Stimulated activated CD8-positive, alpha-beta memory T cell treated with anti-CD3 and anti-CD28 coated beads, Interleukin-7, amount 100 ng/mL, for 48 hours (primary cell): ENCODE measurements at places on chromosomes 16 and 17.
A peak's percentile ranks its signal among the peaks of the same experiment; 100 is the strongest.

DNA sequence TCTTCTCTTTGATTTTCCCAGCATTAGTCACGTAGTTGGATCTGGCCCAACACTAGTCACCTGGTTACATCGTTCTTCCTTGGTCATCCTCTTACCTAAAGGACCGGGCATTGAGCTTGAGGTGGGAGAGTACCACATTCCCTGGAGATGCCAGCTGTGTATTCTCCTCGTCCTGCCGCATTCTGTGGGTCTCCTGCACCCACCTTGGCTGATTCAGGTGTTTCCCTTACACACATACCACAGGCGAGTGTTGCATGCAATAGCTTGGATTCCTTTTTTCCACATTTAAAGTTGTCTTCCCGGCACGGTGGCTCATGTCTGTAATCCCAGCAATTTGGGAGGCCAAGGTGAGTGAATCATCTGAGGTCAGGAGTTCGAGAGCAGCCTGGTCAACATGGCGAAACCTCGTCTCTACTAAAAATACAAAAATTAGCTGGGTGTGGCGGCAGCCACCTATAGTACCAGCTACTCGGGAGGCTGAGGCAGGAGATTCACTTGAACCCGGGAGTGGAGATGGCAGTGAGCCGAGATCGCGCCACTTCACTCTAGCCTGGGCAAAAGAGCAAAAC lies 21.6 kb upstream of the CLEC18C start:
- DNase-seq = no peak

DNA sequence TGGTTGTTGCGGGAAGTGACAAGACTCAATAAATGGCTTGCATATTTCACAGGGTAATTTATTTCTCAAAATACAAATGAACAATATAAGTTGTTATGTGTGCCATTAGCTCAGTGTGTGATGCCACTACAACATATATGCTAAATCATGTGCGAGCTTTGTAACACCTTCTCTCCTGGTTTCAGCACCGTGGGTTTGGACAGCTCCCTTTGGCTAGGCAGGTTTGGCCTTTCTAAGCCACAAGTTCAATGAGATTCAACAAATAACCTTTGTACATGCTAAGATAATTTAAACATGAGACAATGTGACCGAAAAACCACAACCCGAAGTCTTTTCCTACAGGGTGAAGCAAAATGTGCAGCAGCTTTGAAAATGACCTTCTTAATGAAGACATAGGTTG lies 563.9 kb downstream of the TMEM114 start:
- DNase-seq = no peak

DNA sequence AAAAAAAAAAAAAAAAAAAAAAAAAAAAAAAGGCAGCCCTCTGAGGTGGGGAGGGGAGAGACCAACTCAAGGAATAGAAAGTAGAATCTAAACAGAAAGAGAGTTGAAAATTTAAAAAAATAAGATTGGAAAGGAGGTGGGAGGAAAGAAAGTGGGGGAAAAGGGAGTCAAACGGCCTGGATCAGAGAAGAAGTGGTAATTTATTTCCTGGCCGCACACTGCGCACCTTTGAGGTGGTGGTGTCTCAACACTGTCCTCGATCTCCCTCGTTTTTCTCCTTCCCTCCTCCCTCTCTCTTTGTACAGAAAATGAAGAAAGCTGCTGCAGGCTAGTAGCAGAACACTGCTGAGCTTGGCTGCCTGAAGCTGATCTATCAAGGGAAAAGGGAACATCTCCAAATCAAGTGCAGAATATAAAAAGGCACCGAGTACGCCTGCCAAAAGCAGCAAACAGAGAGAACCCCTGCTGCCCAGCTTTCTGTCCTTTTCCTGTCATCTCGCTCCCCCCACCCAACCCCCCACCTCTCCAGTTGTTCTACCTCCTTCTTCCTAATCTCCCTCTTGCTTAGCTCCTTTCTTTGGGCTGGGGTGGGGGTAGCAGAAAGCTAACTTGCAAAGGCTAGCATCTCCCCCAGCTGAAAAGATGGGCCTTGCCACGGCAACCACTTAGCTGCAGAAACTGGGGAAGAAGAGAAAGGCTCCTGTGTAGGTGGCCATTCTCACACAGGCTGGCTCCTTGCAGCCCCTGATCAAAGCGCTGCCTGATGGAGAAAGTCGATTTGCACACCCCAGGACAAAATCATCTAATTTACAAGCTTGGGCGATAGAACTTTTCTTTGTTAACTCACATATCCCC lies 22.5 kb downstream of the AXIN2 start:
- no peak for DNase-seq

DNA sequence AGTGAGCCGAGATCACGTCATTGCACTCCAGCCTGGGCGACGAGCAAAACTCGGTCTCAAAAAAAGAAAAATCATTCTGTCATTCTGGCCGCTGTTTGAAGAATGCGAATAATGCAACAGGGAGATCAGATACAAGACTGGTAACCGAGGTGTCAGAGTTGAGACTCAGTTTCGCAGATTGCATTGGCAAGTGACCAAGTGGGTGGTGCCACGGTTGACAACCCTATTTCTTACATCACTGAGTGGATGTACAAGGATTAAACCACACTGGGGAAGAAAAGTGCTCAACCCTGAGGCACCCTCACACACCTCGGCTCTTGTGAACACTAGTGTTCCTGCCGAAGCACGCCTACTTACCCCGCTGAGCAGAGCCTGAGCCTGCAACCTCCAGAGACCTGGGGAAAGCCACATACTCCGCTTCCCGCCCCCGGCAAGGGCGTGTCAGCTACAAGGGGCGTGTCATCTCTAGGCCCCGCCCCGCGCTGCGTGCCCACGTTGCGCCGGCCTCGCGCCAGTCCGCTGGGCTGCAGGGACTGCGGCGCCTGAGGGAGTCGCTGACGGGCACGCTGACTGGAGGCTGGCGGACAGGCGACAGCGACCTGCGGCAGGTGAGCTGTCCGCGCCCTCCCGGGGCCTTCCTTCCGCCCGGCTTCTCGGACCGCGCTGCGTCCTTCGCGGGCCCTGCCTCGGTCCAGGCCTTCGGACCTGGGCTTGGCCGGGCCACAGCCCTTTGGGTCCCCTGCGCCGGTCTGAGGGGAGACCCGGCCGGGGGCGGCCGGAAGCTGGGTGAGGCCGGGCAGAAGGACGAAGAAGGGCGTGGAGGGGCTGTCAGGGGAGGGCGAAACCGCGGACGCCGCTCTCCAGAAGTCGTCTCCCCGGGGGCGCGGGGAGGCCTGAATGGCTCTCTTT lies at the start of gene HMOX2:
TSS of gene HMOX2 (plus strand) at position 519 of the 909 bp plus-strand sequence. CDS start 29,127 bp downstream, outside the sequence.
- peak; percentile 96 for DNase-seq

DNA sequence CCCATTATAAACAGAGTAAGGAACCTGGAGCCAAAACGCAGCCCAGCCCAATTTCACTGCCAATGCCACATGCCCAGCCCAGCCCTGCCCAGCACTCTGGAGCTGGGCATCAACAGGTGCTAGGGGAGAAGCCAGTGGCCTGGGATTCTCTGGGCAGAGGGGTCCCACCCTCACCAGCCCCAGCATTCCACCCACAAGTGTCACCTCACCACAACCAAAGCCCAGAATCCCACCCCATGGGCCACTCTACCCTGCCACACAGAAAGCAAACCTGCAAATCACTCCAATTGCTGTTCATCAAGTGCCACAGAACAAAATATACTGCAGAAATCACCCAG lies 102.5 kb upstream of the CDH5 start:
- no peak for DNase-seq

- no peak for DNase-seq
These were observed 14.6 kb upstream of the CSNK1D start for GRCh38 chr17:82287868-82288801.

- DNase-seq = no peak
These were observed 44.6 kb upstream of the ADCY9 start for GRCh38 chr16:4160658-4161430.

DNA sequence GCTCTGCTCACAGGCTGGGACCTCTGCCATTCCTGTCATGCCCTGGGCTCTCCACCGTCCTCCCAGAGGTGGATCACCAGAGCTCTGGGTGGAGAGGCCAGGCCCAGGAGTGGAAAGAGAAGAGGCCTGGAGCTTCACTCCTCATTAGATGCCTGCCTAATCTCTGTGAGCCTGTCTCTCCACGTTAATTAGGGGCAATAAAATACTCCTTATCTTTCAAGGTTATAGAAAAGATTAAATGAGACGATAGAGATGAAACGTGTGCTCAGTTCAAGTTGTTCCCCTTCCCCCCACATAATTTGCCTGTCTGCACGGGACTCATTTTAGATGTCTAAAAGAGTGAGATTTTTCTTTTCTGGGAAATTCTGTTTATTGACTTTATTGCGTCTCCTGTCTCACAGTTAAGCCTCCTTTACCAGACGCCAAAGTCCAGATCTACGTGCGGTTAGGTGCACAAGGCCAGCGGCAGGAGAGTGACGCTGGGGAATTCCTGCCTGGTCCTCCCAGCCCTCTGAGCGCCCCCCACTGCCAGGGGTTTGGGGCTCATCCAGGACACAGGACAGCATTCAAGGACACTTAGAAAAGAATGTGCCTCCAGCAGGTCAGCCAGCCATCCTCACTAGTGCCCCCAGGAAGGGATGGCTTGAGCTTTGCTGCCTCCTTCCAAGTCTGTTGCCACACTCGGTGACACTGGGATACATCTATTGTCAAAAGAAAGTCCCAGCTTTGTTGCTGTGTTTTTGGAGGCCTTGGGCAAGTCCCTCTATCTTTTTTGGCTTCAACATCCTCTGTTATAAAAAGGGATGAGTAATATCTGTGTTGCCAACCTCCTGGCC lies 42.3 kb downstream of the TBX4 start:
- no peak for DNase-seq

DNA sequence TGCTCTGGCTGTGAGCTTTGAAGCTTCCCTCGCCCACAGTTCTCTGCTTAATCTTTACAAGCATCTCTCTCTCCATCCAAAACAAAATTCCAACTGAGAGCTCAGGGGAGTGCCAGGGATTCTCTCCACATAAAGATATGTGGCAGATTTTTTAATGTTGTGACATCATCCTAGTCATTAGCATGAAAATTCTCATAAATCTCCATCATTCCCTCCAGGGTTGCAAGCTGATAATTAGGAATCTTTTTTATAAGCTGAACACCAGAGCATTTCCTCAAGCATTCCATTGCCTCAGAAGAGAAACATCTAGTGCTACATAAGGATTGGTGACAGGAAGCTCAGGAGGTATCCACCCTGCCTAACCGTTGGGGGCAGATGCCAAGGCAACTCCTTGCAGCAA lies 82.4 kb upstream of the DNAH9 start:
- no peak for DNase-seq

- DNase-seq = no peak
These were observed 457.9 kb downstream of the SLC39A11 start for GRCh38 chr17:72634621-72635020.

GRCh38 chr16:17470908-17471718 lies at the start of gene XYLT1:
Gene XYLT1 (minus strand): TSS chr16:17470960. CDS start chr16:17470796, 164 bp downstream.
- no peak for DNase-seq

GRCh38 chr17:1779571-1780131 lies 17.8 kb downstream of the SERPINF1 start:
- DNase-seq = no peak

GRCh38 chr16:88855176-88855575 lies 1.6 kb downstream of the GALNS start:
- no peak for DNase-seq

GRCh38 chr16:59878479-59878878 lies 1144.4 kb upstream of the GOT2 start:
- no peak for DNase-seq

GRCh38 chr17:40355123-40355803 lies 9.3 kb downstream of the GJD3 start:
- DNase-seq = peak; percentile 53

- DNase-seq = no peak
These were observed 34.2 kb upstream of the ATP2A3 start for GRCh38 chr17:3998436-3998835.

- DNase-seq = no peak
These were observed 32.2 kb upstream of the IL21R start for GRCh38 chr16:27369806-27370205.

DNA sequence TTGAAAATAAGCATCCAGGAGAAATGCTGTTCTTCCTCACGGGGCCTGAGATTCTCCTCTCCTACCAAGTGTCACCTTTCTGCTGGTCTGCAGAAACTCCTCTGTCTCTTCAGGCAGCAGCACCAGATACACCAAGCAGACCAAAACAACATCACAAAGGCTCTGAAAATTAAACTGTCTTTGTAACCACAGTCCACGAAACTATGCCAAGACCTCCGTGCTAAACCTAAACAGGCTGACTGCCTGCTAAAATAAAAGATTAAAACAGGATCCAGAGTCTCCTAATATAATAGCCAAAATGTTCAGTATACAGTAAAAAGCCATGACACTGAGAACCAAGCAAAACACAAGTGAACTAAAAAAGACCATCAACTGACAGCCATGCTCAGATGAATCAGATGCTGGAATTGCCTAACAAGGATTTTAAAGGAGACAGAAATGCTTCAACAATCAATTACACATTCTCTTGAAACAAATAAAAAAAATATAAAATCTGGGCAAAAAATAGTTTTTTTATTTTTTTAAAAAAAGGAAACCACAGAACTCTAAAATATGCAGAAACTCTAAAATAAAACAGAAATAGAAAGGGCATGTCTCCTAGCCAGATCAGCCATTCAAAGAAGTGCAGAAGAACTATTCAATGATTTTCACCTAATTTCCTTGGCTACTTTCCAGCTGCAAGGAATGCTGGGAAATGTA lies 50.3 kb upstream of the TOX3 start:
- no peak for DNase-seq
